NCI-H524 (cell line): ENCODE measurements at places on chromosomes 12 and 14.

- peak; percentile 69 for DNase-seq
Measured at GRCh38 chr12:3247077-3247476, 169.9 kb downstream of the TSPAN9 start.

GRCh38 chr14:27612121-27612520 is 1014.3 kb upstream of the NOVA1 start:
- DNase-seq: no peak

DNA sequence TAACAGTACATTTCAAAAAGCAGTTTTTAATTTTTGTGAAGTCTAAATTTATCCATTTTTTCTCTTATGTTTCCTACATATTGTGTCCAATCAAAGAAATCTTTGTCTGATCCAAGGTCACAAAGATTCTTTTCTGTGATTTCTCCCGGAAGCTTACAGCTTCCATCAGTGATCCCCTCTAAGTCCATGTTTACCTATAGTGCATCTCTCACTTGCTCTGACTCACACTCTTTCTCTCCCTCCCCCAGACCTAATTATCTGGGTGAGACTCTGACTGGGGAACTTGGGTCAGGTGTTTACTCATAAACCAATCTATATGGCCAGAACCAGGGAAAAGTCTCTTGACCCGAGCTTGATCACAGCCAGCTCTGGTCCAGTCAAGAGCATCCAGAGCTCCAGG is 224.4 kb downstream of the SPTSSA start:
- DNase-seq: no peak

DNA sequence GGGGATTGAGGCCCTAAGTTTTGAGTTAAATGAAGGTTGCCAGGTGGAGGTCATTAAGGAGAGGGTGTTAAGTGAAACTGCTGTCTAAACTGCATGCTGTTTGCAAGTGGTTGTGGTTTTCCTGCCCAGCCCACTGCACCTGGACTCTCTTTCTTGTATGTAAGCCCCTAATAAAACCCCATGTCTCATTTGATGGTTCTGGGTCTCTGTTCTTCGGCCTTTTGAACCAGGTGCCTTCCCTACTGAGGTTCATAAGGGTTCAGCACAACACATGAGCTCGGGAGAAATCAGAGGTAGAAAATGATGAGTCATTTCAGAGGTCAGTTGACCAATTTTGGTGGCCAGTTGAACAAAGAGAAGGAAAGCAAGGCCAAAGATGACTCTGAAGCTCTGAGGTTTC is 382.5 kb downstream of the RPS29 start:
- DNase-seq: no peak

- DNase-seq: no peak
Measured at GRCh38 chr14:57870686-57871457, 5.0 kb upstream of the SLC35F4 start.

DNA sequence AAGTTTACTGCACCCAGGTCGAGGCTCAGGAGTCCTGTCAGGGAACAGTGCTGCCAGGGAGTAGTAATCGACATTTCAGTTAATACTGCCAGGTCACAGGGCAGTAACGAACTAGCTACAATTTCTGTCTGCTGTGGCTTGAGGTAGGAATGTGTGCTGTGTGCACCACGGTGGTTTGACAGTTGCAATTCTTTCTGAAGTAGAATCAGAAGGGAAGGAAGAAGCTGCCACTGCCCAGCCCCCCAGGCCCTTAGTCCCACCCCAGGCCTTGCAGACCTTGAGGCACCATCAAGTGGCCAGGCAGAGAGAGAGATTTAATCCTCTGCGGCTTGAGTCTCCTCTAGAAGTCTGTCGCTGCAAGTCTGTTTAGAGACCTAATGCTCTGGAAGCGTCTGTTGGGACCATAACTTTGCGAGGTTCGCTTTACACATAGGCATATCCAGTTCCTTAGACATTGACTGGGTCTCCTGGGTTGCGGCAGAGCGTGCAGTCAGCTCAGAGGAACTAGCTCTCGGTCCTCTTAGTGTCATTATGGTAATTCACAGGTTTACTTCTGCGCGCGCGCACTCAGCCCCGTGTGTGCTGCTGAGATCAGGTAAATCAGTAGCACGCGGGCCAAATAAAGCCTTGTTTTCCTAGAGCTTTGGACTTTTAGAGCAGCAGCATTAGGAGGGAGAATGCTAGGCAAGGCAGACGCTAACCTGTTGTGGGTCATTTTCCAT is 9.8 kb downstream of the NKX2-1 start:
- peak; percentile 100 for DNase-seq

GRCh38 chr14:21102521-21103410 is 1.9 kb downstream of the TMEM253 start:
- peak; percentile 6 for DNase-seq

DNA sequence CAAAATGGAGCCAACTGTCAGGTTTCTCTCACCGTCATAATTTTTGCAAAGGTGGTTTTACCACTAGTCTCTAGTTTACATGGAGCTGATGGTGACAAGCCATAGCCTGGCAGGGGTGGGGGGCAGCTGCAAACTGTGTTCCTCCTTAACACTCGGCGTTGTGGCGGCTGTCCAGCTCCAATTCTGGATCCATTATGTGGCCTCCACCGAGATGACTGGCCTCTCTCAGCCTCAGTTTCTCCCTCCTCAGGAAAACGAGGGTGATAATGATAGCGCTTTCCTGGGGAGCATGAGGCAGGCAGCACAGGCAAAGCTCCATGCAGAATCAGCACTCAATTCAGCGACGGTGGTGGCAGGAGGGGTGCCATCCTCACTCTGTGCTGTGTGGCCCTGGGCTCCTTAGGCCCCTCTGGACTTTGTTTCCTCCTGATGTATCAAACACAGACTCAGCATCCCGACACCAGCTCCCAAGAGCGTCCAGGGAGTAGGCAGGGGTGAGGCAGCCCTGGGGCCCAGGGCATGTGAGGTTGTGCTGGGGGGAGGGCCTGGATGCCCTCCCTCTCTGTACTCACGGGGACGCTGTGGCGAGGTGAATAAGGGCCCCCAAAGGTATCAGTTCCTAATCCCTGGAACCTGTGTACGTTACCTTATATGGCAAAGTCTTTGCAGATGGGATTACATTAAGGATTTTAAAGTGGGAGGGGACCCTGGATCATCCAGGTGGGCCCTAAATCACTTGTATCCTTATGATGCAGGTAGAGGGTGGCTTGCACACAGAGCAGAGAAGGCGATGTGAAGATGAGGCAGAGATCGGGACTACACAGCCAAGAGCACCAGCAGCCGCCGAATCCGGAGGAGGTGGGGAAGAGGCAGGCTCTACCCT is 46.8 kb upstream of the EIF5 start:
- DNase-seq: no peak

- DNase-seq: peak; percentile 56
Measured at GRCh38 chr12:43957732-43958372, 122.0 kb downstream of the TMEM117 start.

GRCh38 chr12:46299851-46300250 is 31.0 kb upstream of the SLC38A1 start:
- peak; percentile 63 for DNase-seq

- DNase-seq: peak; percentile 36
Measured at GRCh38 chr14:77409131-77409533, 14.2 kb downstream of the NOXRED1 start.

DNA sequence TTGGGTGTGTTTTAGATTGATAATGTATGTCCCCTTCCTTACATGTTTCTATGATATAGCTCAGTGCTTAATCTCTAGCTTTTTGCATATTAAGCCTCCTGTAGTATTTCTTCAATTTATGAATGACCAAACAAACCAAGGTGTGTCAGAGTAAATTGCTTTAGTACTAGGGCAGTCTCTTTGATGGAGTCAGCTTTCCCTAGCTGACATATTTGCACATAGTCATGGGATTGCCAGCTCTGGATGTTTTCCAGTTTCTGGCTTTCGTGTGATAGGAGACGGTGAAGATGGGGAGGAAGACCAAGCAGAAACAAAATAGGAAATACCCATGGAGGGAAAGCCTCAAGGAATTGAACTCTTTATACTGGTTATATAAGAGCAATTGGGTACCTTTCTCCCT is 148.9 kb downstream of the PLEKHA5 start:
- no peak for DNase-seq

GRCh38 chr12:66417217-66417616 is 114.9 kb downstream of the HELB start:
- DNase-seq: no peak

DNA sequence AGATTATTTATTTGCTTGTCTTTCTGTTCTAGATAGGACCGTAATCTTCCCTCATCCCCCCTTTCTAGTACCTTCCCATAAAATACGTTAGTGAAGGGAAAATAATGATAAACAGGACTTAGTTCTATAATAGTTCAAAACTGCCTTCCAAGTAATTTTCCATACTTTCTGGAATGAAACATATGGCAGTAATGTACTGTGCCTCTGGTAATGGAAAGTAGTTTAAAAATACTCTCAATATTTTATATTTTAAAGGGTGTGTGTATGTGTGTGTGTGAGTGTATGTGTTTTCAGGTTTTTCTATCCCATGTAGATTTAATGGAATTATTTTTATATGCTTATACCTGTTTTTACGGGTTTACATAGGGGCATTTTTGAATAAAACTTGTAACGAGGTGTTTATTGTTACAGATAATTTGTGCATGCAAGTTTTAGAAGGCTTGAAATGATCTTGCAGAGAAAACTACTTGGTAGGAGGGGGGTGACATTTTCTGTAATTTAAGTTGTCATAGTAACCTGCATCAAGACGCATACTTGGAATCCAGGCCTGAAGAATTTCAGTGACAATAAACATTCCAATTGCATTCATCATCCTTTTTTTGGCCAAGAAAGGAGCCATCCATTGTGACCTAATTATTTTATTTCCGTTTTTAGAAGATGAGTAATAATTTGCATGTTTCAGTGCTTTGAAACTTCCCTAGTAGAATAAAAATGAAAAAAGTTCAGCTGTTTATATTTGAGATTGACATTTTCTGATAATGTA is 38.9 kb downstream of the RASSF8 start:
- DNase-seq: no peak

- DNase-seq: no peak
Measured at GRCh38 chr12:118925407-118925806, 55.9 kb upstream of the SRRM4 start.

- DNase-seq: peak; percentile 42
Measured at GRCh38 chr12:99767809-99768208, 120.3 kb downstream of the GARIN6 start.

- no peak for DNase-seq
Measured at GRCh38 chr12:109710747-109711595, 2.7 kb upstream of the FAM222A start.

DNA sequence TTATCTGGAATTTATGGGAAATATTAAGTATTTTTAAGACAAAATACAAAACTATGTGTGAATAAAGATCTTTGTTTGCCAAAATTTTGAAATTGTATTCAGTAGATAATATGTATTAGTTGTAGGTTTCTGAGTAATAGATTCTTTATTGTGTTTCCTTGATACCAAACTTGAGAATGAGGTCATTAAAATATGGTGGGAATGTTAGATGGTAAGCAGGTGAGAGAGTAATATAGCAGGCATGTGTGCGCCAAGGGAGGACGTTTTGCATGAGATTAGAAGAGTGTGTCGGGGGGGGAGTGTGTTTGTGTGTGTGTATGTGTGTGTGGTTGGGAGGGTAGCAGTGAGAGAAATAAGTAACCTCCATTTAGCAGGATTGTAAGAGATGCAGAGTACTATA is 376.5 kb downstream of the NPAS3 start:
- no peak for DNase-seq

DNA sequence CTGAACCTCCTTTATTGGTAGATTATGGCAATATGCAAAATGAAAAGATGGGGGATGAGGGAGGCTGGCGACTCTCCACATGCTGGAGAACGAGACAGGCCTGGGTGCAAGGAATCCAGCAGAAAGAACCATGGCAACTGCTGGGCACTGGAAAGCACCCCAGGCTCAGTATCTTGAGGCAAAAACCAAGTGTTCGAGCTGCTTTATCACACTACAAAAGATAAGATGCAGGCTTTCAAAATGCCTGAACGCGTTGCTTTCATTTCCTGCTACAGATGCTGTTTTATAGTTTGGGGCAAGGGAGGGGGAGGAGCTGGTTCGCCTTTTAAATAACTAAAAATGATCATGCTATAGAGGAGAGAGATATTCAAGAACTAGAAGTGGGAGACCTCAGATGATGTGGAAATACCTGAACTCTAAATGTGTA is 38.9 kb downstream of the NIN start:
- DNase-seq: no peak

DNA sequence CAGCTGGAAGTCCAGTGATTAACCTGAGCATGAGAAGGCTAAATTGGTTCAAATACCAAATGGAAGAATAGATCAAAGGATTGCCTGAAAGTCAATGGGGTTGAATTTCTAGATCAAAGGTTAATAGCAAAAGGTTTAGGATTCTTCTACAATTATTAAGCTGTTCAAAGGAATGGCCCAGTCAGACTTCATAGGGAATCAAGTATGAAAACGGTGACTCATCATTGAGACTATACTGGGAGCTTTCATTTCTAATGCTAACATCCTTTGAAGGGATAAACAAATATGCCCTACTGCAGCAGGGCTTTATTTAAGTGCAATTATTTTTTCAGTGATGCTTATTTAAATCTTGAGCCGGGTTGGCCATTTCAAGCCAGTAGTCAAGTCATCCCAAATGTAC is 152.8 kb downstream of the RIMBP2 start:
- DNase-seq: no peak

GRCh38 chr14:36097356-36097755 is 79.2 kb downstream of the PTCSC3 start:
- DNase-seq: no peak

DNA sequence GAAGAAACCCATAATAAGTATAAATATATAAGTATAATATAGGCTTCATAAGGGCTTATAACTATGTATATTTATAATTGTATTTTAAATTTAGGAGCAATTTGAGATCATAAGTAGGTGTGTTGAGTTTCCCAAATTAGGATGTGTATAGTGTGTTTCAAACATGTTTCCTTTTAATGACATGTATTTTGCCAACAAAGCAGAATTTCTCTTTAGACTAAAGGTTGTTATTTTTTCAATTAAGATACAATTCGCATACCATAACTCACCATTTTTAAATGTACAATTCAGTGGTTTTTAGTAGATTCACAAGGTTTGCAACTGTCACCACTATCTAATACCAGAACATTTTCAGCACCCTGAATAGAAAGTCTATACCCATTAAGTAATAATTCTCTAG is 7.7 kb upstream of the ARL1 start:
- no peak for DNase-seq

DNA sequence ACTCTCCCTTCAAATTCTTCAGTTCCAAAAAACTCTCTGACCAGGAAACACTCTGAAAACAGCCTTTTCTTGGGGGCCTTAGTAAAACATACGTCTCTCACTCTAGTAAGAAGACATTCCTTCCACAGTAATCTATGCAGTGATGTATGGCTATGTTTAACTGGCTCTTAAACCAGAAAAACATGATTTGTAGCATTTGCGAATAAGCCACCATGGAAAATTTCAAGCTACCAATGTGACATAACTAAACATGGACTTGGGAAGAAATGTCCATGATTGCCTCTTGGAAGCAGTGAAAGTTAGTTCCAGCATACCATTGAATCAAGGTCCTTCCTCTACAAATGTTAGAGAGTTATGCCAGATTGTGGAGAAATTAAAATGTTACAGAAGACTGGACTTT is 121.5 kb upstream of the ATF7IP start:
- DNase-seq: no peak

DNA sequence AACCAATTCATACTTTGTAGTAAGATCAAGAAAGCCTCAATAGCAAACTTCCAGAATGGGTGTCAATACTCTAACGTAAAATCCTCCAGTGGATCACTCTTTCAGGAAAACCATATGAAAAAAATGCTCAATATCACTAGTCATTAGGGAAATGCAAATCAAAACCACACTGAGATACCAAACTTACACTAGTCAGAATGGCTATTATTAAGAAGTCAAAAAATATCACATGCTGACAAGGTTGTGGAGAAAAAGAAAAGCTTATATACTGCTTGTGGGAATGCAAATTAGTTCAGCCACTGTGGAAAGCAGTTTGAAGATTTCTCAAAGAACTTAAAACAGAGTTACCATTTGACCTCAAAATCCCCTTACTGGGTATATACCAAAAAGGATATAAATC is 49.5 kb upstream of the ATXN7L3B start:
- DNase-seq: no peak
